ENCODE measurements at places on chromosomes 7 and 10.

- no peak for DNase-seq
Measured at GRCh38 chr10:31930023-31930751, 1.6 kb upstream of the ARHGAP12 start.

DNA sequence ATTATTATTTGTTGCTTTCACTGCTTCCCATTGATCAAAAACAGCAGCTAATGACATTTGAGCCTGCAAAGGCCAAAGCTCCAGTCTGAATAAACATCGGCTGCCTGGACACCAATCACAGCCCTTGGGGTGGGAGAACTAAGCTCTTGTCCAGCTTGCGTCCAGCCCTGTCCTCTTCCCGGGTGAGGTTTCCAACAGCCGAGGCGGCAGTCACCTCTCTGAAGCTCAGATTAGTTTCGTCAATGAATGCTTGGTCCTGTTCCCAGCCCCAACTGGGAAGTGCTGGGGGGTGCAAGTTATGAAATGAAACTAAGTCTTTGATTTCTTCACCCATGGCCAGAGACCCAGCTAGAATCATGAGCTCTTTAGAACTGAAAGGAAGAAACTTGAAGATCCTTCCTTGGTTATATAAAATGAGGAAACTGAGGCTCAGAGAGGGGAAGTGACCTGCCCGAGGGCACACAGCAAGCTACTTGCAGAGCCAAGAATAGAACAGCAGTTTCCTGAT, 114.0 kb upstream of the TCF7L2 start:
- no peak for DNase-seq

- no peak for DNase-seq
Measured at GRCh38 chr10:93357680-93358079, 124.5 kb downstream of the MYOF start.

DNA sequence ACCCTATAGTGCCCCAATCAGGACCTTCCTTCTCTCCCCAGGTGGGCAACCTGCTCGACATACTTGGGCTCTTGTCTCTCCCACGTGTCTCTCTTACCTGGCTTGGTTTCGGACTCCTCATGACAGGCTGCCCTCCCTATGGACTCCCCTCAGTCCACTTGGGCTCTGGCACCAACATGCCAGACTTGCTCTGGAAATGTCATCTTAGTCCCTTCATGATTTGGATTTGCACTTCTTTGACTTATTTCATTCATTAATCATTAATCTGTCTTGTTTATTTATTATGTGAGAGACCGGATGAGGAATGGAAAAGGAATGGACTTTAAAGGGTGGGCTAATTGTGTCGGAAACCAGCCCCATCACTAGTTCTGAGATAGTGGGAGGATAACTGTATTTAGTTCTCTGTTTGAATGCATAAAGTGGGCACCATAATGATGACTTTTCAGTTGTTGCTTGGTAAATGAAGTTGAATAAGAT, 108.0 kb downstream of the SND1 start:
- DNase-seq, result no peak

GRCh38 chr7:112990624-112991023, 96.0 kb downstream of the GPR85 start:
- DNase-seq, result no peak

GRCh38 chr10:51857305-51857704, 157.9 kb upstream of the CSTF2T start:
- no peak for DNase-seq

DNA sequence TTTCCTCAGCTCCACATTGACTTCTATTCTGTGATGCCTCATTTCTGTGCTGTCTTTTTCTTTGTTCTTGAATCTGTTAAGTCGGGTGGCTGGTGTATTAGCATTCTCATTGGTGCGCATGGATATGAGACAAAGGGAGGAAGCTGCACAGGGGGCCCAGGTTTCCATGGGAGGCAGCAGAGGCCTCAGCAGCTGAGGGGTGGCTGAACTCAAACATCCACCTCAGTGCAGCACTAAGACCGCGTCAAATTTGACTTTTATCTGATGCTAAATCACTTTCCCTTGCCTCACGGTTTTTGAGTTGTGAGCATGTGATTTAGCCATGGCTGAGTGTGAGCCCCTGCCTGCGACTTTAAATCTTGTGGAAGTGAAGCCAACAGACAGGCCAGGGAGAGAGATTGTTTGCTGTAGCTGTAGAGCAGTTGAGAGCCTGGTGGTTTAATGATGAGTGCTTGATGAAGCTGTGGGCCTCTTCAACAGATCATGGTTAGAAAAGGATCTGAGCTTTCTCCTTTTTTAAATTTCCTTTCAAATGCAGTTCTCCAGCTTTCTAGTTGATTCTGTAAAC, 193.3 kb upstream of the ZNF804B start:
- DNase-seq, result no peak

DNA sequence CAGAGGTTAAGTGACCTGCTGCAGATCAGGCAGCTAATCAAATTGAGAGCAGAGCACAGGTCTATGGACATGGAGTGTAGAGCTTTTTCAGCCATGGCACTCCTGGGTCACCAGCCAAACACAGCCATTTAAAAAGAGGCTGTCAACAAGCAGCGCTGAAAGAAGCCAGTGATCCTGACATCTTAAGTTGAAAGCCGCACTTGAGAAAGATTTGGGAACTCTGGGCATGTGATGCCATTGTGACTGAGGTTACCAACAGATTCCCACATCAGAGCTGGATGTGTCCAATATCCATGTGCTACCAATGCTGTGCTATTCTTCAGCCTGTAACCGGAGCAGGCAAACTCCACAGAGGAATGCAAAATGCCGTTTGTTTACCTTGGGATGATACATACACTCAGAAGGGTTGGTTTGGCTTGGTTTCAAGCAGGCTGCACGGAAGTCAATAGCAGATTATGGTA, 56.2 kb upstream of the ABLIM1 start:
- peak; percentile 91 for DNase-seq

GRCh38 chr7:133293384-133294160, 40.7 kb downstream of the EXOC4 start:
- no peak for DNase-seq

DNA sequence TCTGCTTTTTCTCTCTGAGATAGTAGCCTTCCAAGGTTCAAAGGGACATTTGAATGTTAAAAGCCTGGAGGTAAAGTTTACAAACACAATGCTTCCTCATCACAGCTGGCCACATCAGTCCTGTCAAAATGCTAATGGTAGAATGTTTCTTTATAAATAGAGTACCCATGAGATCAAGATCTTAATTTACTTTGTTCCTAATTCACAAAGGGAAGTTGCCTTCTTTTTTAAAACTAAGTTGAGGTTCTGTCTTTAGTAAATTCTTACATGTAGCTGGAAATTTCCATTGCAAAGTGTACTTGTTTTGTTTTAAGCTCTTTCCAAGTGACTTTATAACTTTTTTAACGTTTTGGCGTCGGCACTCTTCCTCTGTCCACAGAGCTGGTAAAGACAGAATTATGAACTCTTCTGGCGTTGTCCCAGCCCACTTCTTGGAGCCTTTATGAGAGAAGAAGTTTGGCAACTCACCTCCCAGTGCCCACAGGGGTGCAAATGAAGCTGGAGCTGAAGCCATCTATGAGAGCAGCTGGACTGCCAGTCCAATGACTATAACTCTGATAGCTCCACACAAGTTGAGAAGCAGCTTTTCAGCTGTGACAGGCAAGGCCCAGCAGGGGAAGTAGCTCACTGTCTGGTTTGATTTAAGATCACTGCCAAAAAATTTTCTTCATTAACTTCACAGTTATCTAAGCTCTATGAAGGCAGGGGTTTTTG, 23.3 kb downstream of the FZD1 start:
- no peak for DNase-seq

DNA sequence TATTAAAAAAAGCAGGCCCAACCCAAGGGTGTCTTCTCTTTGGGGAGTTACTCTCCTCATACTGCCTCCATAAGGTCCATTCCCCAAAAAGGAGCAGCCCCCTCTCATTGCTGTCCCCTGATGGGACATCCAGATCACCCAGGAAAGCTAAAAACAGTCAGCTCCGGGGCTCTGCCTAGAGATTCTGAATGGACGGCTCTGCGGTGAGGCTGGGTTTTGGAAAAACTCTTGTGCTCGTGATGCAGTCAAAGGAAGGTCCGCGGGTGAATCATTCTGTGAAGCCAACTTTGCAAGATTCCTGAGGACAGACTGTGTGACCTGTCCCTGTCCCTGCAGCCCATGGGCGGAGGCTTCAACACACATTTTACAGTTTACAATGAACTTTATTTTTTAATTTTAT, 351.5 kb downstream of the TYW1 start:
- DNase-seq, result no peak

DNA sequence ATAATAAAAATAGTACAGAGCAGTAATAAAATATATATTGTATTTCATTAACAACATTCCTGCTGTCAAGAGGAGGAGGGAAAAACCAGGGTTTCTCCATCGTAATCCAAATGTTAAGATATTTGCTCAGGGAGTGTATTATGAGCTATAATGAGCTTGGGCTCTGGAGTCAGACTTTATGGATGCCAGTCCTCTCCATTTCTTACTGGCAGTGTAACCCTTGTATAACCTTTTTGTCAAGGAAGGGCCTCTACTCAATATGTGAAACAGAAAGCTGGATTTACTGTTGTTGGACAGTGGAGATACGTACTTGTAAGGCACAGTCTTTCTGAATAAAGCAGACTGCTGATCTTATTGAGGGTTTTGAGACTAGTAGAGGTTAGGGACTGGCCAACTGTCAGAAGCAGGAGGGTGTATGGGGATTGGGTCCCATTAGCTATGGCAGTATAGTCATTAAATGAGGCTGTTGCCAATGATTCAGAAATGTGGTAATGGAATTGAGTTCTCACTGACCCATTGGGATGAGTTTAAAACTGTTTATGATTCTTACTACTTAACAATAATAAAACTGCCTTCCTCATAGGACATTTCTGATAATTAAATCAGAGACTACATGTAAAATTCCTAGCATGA, 56.5 kb downstream of the ZNF277 start:
- no peak for DNase-seq

DNA sequence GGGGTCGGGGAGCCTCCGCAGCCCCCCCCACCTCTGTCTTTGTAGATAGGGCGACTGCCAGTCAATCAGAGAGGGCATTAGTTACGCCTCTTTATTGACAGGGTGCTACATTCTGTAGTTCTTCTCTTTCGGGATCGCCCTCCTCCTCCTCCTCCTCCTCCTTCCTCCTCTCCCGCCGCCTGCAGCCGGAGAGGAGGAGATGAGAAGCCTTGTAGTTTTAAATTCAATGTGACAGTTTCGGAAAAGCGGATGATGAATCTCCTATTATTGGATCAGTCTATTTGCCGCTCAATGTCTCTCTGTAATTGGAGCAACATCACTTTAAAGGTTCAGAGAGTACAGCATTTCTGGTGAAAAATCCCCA, 587 bp upstream of the UNCX start:
- no peak for DNase-seq

GRCh38 chr10:114547514-114547913, 110.6 kb downstream of the ABLIM1 start:
- no peak for DNase-seq

- DNase-seq, result no peak
Measured at GRCh38 chr7:41187322-41187721, 515.6 kb downstream of the INHBA start.

DNA sequence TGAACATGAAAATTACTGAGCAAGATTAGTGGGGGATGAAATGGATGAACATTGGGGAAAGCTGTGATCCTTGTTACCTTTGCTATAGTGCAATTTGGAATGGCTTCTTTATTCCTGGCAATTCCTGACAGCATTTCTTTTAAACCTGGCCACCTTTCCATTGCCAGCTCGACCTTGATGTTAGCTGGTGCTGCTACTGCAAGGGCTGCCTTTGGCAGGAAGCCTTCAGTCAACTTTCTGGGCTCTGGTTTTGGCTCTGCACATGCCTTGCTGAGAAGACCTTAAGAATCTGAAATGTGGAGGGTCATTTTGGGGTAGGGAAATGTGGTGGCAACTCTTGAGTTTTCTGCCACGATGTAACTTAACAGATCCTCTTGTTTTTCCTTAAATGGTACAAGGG, 64.7 kb downstream of the KAT6B start:
- no peak for DNase-seq
